ENCODE measurements at places on chromosomes 7 and 10. TPM values are rescaled to one million over a fixed set of nuclear protein-coding genes. Genes with fewer than 3 reads are reported as not detected.

DNA sequence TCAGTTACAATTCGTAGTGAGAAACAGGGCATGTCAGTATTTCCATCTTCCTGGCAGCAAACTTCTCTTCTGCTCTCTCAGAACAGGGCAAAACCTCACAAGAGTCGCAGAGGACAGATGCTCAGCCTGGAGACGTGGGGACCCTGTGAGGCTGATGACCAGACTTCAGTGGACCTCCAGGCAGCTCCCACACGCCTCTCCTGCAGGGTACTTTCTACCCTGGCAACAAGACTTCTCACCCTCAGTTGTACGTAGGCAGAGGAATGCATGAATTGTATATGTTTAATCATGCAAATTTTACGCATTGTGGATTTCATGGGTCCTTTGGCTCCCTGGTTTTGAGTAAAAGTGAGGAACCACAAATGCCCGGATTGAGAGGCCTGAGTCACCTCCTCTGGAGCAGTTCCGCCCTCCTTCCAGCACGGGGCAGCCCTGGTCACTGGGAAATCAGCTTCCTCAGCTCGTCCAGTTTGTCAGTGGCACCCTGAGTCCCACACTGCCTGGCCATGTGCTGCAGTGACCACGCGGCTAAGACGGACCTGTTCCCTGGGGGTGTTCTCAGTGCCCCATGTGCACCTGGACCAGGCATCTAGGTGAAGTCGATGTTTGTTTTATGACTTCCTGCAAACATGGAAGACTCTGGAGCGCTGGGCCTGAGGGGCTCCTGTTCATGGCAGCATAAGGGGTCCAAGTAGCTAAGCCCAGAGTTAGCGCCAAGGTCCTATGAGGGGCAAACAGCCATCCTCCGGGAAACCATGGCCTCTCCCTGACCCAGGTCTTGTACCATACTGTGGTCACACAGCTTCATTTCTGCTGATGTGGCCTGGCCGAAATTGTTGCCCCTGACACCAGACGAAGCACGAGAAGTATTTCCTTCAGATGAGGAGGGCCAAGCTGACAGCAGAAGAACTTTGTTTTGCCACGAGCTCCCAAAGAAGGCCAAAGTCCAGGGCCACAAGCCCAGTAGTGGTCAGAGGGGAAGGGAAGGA, 165.1 kb downstream of the TNS3 start:
- no peak overlapping the region for H3K4me3 ChIP-seq
- no peak overlapping the region for H3K27ac ChIP-seq
- peak; percentile 29 for DNase-seq
- peaks cover 38% of the 10 kb centered on the region for H3K4me1 ChIP-seq

DNA sequence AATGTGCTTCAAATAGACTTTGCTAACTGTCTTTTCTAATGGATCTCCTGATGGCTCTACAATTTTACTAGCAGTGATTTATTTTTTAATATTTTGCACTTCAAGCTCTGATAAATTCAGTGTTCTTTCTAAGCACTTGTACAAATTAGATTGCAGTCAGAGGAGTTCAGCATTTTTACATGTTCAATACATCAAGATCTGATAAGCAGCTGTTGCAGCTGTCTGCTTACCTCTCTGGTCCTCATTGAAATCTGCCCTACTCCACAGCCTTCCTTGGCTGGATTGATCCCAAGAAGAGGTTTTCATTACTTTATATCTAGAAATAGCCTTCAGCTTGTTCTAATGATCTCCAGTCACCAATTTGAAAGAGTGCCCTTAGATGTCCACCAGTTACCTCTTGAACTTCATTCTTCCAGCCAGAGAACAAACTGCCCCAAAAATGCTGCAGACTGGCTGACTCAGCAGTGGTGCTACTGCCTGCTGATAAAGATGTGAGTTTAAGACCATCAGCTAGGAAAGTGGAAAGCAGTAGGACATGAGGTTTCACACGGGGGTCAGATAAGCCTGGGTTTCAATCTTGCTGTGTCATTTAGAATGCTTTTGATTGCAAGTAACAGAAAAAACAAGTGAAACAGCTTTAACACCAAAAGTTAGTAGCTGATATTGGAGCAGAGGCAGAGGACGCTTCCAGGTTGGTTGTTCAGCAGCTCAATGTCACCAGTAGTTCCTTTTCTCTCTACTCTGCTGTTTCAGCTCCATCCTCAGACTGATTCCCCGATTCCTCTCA, 350.9 kb upstream of the NPVF start:
- H3K4me3 ChIP-seq = no peak overlapping the region
- DNase-seq = no peak
- H3K36me3 ChIP-seq = no peaks in the 10 kb centered on the region
- H3K4me1 ChIP-seq = no peaks in the 10 kb centered on the region
- no peaks in the 10 kb centered on the region for H3K27me3 ChIP-seq
- H3K27ac ChIP-seq = no peak overlapping the region

DNA sequence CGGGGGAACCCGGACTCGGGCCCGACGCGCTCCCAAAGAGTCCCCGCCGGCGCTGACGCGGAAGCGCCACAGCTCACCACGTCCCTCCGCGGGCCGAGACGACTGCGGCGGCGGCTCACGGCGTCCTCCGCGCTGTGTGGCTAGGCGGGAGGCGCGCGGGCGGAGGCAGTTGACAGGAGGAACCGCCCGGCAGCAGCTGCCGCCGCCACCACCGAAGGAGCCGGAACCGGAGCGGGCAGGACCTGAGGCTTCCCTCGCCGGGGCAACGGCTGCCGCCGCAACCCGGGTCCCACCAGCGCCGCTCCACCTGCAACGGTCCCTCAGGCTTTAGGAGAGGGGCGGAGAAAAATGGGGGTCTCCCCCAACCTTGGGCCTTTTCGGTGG, 334 bp downstream of the ZNF800 start:
- H3K4me3 ChIP-seq = peak overlapping the region; percentile 100
- H3K27me3 ChIP-seq = no peaks in the 10 kb centered on the region
- H3K27ac ChIP-seq = peak overlapping the region; percentile 97
- peaks cover 26% of the 10 kb centered on the region for H3K4me1 ChIP-seq
- H3K36me3 ChIP-seq = peaks cover 5% of the 10 kb centered on the region
- no peak for DNase-seq

- H3K4me1 ChIP-seq = no peaks in the 10 kb centered on the region
- no peak overlapping the region for H3K4me3 ChIP-seq
- no peak overlapping the region for H3K27ac ChIP-seq
- no peaks in the 10 kb centered on the region for H3K27me3 ChIP-seq
- H3K36me3 ChIP-seq = no peaks in the 10 kb centered on the region
- DNase-seq = no peak
Observed at GRCh38 chr10:81479316-81479715, 395.7 kb upstream of the NRG3 start.

DNA sequence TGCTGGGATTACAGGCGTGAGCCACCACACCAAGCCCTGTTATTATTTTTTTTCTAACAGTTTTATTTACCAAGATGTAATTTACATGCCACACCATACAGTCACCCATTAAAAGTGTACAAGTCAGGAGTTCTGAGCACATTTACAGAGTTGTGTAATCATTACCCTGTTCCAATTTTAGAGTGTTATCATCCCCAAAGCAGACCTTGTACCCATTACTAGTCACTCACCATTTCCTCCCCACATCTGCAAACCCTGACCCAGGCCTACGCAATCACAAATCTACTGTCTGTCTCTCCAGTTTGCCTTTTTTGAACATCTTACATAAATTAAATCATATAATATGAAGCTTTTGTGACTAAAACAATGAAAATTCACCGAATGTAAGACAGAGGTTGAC, 402.9 kb upstream of the FOXK1 start:
- no peak overlapping the region for H3K4me3 ChIP-seq
- H3K4me1 ChIP-seq = no peaks in the 10 kb centered on the region
- H3K36me3 ChIP-seq = no peaks in the 10 kb centered on the region
- H3K27me3 ChIP-seq = no peaks in the 10 kb centered on the region
- DNase-seq = no peak

GRCh38 chr7:2687338-2687869, 598 bp upstream of the AMZ1 start:
- no peak overlapping the region for H3K4me3 ChIP-seq
- no peak for DNase-seq
- peaks cover 13% of the 10 kb centered on the region for H3K4me1 ChIP-seq
- H3K36me3 ChIP-seq = no peaks in the 10 kb centered on the region
- no peak overlapping the region for H3K27ac ChIP-seq

GFRA1 gene
- total RNA-seq = 53.6 TPM

SFRP5 gene
- 15.1 TPM for total RNA-seq

DNA sequence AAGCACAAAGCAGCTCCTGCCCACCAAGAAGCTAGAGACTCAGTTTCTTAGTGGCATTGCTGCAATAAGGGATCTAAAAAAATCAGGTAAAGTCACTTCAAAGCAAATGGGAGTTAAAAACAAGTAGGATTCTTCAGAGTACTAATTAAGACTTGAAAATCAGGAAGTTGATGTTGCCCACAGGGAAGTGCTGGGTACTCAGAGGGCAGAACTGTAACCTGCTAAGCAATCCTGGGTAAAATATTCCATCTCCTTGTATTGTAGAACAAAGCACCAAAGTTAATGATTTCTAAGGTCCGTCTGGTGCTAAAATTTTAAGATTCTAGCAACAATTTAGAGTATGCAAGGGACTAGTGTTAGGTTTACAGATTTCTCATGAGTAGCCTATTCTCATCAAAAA, 8.3 kb downstream of the PEX1 start:
- H3K27me3 ChIP-seq = no peaks in the 10 kb centered on the region
- DNase-seq = no peak

- no peak for DNase-seq
- peaks cover 21% of the 10 kb centered on the region for H3K4me1 ChIP-seq
- no peaks in the 10 kb centered on the region for H3K36me3 ChIP-seq
- H3K27me3 ChIP-seq = no peaks in the 10 kb centered on the region
- H3K27ac ChIP-seq = no peak overlapping the region
Observed at GRCh38 chr7:112134039-112134438, 72.2 kb downstream of the DOCK4 start.

DNA sequence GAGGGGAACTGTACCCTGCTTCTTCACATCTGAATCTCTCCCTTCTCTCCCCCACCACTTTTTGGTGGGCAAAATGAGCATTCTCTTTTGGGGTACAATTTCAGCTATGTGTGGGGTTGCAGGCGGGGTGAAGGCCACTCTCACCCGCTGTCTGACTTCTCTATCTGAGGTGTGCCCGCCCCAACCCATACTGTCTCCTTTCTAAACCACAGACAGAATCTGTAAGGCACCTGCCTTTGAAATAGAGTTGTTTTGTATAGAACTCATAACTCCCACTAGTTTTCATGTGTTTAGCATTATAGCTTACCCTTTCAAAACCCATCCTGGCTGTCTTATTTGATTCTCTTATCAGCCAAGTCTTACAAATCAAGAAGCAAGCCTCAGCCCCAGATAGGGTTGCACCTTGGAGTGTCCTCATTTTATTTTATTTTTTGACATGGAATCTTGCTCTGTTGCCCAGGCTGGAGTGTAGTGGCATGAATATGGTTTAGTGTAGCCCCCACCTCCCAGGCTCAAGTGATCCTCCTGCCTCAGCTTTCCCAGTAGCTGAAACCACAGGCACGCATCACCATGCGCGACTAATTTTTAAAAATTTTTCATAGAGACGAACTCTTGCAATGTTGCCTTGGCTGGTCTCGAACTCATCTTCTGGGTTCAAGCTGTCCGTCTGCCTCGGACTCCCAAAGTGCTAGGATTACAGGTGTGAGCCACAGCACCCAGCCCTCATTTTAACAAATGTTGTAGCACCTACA, 11.9 kb downstream of the TSPAN14 start:
- H3K27ac ChIP-seq = no peak overlapping the region
- H3K27me3 ChIP-seq = no peaks in the 10 kb centered on the region
- peaks cover 23% of the 10 kb centered on the region for H3K4me1 ChIP-seq
- no peak overlapping the region for H3K4me3 ChIP-seq
- H3K36me3 ChIP-seq = no peaks in the 10 kb centered on the region

DNA sequence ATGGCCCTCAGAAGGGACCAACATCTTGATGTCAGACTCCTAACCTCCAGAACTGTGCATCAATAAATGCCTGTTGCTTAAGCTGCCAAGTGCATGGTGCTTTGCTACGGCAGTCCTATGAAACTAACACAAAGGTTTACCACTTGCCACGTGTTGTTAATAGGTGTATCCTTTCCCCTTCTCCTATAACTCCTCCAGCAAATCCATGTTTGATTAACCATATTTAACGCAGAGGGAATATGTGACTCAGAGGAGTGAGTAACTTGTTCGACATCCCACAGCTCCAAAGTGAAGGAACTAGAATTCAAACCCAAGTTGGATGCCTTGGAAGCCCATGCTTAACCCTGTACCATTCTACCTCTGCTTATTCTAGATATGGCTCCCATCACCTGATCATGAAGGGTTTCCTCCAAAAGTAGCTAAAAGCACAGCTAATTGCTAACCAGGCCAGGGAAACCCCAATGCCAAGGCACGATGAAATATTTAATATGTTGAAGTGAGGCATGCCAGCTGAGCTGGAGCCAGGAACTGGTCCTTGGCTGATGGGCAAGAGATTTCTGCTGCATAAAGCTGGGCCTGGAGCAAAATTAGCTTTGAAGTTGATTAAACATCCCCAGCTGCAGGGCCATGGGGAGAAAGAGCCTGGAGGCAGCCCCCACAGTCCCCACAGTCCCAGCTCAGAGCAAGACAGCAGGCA, 131.9 kb downstream of the C10orf90 start:
- no peak for DNase-seq
- no peaks in the 10 kb centered on the region for H3K36me3 ChIP-seq
- no peaks in the 10 kb centered on the region for H3K4me1 ChIP-seq
- no peak overlapping the region for H3K4me3 ChIP-seq
- no peak overlapping the region for H3K27ac ChIP-seq
